LoVo (cell line): ENCODE measurements at places on chromosomes 7 and 10.

DNA sequence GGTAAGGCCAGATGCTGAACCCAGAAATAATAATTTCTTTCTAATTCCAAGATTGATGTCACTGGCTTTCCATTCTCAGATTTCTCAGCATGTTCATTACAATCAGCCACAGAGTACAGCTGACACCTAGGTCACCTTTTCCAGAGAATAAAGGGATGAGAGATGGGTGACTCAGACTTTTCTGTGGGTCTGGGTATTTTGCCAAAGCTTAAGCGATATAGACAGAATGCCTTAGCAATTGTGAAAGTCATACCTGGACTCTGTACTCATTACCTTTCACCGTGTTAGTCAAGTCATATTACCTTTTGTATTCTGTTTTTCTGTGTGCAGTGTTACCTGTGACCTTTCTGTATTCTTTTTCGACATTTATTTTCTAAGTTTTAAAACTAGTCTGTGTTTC is 10.6 kb upstream of the PRTFDC1 start:
- DNase-seq, result peak; percentile 90

DNA sequence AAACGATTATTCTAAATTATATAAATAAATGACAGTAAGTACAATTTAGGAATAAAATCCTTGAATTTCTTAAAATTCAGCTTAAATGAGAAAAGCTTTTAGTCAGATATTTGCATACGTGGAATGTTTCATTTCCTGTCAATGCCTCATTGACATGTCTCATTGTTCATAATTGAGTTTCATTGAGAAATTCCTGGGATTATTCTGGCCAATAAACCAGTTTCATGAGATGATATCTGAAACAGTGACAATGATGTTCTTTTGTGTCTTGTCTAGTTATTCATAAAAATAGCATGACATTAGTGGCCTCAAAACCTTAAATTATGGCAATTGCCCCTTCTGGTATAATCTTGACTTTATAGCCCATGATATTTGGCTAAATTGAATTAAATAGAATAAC is 95.8 kb downstream of the DKK1 start:
- DNase-seq, result no peak

GRCh38 chr7:112358513-112358912 is 91.7 kb upstream of the IFRD1 start:
- no peak for DNase-seq

DNA sequence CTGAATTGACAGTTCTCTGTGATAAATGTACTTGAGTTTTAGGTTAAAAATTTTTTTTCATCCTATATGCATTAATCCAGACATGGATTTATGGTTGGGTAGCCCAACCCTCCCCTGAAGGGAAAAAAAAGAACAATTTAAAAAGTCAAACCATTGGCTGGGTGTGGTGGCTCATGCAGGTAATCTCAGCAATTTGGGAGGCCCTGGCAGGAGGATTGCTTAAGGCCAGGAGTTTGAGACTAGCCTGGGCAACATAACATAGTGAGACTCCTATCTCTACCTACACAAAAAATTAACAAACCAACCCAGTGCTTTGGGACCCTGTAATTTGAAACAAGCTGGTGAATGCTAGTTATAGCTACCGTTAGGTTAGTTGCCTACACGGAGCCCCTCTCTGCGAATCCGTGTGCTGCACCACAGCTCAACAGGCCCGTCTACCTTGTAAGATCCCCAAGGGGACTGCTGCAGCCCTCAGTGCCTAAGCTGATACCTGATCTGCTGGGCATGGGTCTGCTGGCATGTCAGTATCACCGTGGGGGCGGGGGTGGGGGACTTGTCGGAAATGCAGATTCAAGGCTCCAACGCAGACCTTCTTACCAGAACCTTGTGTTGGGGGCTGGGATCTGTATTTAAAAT is 32.8 kb downstream of the TSPAN14 start:
- no peak for DNase-seq

- DNase-seq, result no peak
These were observed 7.6 kb upstream of the ELN start for GRCh38 chr7:74020390-74020789.

- DNase-seq, result no peak
These were observed 1.2 kb upstream of the NAMPT start for GRCh38 chr7:106285855-106286492.

DNA sequence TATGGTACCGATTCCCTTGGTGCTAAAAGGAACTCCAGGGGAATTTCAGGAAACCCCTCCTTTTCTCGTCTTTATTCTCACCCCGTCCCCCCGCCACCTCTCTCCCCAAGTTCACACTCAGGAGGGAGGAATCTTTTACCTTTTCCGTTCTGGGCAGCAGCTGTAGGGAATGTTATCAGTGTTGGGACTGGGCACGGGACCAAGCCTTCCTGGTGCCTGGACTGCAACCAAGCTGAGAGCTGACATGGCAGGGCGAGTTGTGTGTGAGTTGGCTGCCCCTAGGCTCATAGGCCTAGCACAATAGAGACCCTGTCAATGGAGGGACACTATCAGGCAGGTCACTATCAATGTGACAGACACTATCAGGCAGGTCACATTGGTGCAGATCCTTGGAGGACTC is 121.4 kb downstream of the TCF7L2 start:
- no peak for DNase-seq

DNA sequence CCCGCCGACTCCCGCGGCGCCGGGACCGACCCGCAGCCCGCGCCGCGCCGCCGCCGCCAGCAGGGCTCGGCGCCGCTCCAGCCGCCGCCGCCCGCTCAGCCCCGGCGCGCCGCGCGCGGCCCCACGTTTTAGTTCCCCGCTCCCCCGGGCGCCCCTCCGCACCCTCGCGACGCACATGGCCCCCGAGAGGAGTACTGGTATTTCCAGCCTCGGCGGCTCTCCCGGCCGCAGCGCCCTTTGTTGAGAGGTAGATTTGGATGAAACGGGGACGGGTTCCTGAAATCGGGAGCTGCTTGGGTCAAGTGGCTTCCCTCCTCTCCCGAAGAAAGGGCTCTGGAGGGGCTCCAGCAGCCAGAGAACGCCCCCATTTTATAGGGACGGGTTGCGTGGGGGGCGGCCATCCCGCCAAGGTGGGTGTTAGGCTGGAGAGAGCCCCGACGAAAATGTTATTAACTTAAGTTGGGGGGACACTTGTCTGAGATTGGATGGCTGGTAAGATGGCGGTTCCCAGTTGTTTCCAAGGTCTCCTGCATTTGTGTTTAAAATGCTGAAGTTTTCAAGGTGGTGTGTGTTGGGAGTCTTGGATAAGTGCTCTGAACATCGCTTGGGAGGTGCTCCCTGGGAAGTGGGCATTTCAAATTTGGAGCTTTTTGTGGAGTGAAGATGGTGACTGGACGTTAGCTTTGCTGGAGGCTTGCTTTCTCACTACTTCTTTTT is 1.2 kb downstream of the BMI1 start:
- DNase-seq, result no peak

- DNase-seq, result no peak
These were observed 34.3 kb downstream of the C10orf120 start for GRCh38 chr10:122665329-122665860.
